Smooth muscle cell of bladder (primary cell): ENCODE measurements at places on chromosomes 3 and 15. TPM values are rescaled to one million over a fixed set of nuclear protein-coding genes. Genes with fewer than 3 reads are reported as not detected.

Gene AADAC
- total RNA-seq: 11.3 and 16.1 TPM in 2 replicates

Gene SCAANT1
- not detected in 2 replicates for total RNA-seq

Gene MAGI1
- total RNA-seq: 15.5 and 36.0 TPM in 2 replicates

Gene SENP7
- total RNA-seq: 7.9 and 10.7 TPM in 2 replicates

Gene GPR15
- total RNA-seq: not detected in 2 replicates

Gene MPI
- total RNA-seq: 41.5 and 59.6 TPM in 2 replicates

Gene TF
- 0.28 TPM in 2 replicates for total RNA-seq

Gene IMP3
- total RNA-seq: 40.8 and 75.5 TPM in 2 replicates

Gene IL5RA
- not detected in 2 replicates for total RNA-seq

Gene RGMA
- total RNA-seq: 0.28 and 0.46 TPM in 2 replicates

Gene ZSCAN29
- 20.2 and 21.1 TPM in 2 replicates for total RNA-seq

Gene HCLS1
- total RNA-seq: 7.1 and 7.2 TPM in 2 replicates

Gene ALDH1A2
- total RNA-seq: 0.55 and 1.7 TPM in 2 replicates

Gene CYP19A1
- 4.0 and 7.4 TPM in 2 replicates for total RNA-seq

Gene MELTF
- 4.6 and 29.0 TPM in 2 replicates for total RNA-seq

Gene CLRN1
- total RNA-seq: not detected in 2 replicates

Gene LRTM1
- not detected in 2 replicates for total RNA-seq

Gene FAM81A
- total RNA-seq: under 0.01 and 0.18 TPM in 2 replicates

Gene MUC20
- total RNA-seq: 0.57 and 0.74 TPM in 2 replicates

Gene KPNA1
- total RNA-seq: 21.3 and 22.8 TPM in 2 replicates

Gene GUCA1C
- not detected in 2 replicates for total RNA-seq
